ENCODE measurements at places on chromosomes 1 and 21. TPM values are rescaled to one million over a fixed set of nuclear protein-coding genes. Genes with fewer than 3 reads are reported as not detected.

OR2L2 gene
- total RNA-seq, result under 0.01 TPM

WNT4 gene
- total RNA-seq, result 0.74 TPM

FALEC gene
- total RNA-seq, result 0.18 TPM

NTRK1 gene
- not detected for total RNA-seq

LHX8 gene
- 1.00 TPM for total RNA-seq

IBA57 gene
- total RNA-seq, result 2.1 TPM

SMCP gene
- total RNA-seq, result not detected

CLDN8 gene
- not detected for total RNA-seq

PTGFR gene
- total RNA-seq, result 61.8 TPM
